ENCODE measurements at places on chromosomes 3 and 15. TPM values are rescaled to one million over a fixed set of nuclear protein-coding genes. Genes with fewer than 3 reads are reported as not detected.

GRCh38 chr3:144104679-144105078 lies 133.1 kb downstream of the DIPK2A start:
- H3K4me1 ChIP-seq, result no peaks in the 10 kb centered on the region
- H3K36me3 ChIP-seq, result no peaks in the 10 kb centered on the region
- no peak overlapping the region for H3K27ac ChIP-seq
- no peak for DNase-seq

- H3K4me1 ChIP-seq, result no peaks in the 10 kb centered on the region
- no peak overlapping the region for H3K4me3 ChIP-seq
- DNase-seq, result no peak
- no peak overlapping the region for H3K27ac ChIP-seq
- H3K36me3 ChIP-seq, result no peaks in the 10 kb centered on the region
- H3K27me3 ChIP-seq, result no peaks in the 10 kb centered on the region
These were observed 83.2 kb downstream of the MEIS2 start for GRCh38 chr15:37017031-37017625.

DNA sequence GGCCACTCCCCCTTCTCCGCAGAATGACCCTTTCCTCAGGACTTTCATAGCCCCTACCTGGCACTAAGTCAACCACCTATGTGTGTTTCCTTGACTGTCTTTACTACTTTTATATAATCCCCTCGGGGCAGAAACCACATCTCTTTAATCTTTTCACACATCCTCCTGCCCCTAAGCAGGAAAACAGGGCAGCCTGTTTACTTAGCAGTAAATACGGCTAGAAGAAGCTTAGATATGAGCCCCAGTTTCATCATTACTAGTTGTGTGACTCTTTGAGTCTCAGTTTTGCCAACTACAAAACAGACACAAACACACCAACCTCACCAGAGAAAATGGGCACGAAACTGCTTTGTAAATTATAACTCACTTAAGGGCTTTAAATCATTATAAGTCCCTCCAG lies 98.3 kb downstream of the CYP19A1 start:
- DNase-seq, result no peak
- no peaks in the 10 kb centered on the region for H3K36me3 ChIP-seq
- H3K27me3 ChIP-seq, result peaks cover 3% of the 10 kb centered on the region
- no peak overlapping the region for H3K4me3 ChIP-seq

DNA sequence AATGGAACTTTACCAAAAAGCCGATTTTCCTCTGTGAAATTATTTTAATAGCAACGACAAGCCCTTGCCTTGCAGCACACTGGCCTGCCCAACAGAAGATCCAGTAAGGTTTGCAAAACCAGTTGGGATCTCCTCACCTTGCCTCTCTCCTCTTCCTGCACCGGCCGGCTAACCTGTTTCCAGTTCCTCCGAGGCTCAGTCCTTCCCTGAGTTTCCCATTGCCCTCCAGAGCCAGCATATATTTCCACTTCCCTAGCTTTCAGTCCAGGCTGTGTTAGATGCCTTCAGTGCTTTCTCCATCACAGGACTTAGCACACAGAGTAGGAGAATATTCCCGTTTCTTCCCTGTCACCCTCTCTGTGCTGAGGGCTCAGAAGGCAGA lies 60.3 kb downstream of the NOX5 start:
- DNase-seq, result no peak

The ISLR2 gene
- not detected for polyA plus RNA-seq

Measured in CD4-positive, CD25-positive, alpha-beta regulatory T cell (primary cell).